ENCODE measurements at places on chromosomes 3 and 15.
A peak's percentile ranks its signal among the peaks of the same experiment; 100 is the strongest.

DNA sequence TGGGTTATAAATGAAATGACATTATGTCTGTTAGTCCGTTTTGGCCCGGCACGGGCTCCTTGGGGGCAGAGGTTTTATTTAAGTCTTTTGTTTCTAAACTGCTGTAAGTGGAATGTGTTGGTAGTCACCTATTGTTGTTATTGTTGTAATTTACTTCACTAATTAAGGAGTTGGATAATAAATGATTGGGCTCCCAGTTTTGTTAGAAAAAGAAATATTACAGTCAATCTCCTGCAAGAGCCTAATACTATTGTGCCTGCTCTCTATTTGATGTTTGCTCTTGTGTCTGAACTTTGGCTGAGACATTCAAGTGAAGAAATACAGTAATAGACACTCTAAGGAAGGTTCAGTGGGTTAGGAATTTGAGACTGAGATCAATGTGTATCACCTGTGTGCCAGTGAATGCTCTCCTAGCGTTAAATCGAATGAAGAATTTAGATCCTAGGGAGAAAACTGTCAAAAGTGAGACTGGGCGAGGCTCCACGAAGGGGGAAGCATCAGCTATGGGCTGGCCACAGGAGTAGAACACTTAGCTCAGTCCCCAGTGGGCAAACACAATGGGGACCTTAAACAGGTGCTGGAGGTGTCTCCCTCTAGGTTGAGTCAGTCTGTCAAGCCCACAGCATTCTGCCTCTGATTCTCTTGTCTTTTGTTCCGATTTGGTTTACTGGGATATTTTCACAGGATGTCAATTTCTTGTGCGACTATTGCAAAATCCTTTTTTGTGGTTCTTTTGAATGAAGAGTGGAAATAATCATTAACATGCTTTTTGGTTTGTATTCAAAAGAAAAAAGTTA lies 1.2 kb downstream of the ROBO2 start:
- DNase-seq = no peak

DNA sequence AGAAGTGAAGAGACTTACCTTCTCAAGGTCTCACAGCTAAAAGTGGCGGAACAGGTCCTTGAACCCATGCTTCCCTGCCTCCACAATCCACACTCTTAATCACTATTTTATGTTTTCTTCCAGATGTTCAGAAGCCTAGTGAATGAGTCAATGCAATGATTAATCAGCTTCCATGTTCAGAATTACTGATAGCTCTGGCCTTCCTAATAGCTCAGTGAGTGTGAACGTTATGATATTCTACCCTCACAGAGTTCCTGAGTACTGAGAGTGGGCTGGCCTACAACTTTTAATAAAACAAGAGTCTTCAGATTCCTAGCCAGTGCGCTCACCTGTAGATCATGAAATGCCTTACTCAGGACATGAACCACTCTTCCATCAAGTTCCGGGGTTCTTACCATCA lies 443.0 kb upstream of the ADAMTS9 start:
- DNase-seq = no peak

DNA sequence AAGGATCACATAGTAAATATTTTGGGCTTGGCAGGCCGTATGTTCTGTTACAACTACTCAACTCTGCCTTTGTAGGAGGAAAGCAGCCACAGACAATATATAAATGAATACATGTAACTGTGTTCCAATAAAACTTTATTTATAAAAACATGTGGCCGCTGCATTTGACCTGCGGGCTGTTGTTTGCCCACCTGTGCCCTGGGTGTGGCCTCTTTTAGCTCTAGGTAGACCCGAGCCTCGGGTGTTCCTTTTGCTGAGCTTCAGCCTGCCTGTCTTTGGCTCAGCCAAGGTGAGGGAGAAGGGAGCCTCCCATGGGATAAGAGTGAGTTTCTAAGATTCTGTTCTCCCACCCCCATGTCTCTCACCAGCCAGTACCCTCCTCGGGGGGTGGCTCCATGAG lies 5.6 kb downstream of the FAM3D start:
- DNase-seq = no peak

- no peak for DNase-seq
These were observed 292.5 kb downstream of the PTPRG start for GRCh38 chr3:61853912-61854311.

DNA sequence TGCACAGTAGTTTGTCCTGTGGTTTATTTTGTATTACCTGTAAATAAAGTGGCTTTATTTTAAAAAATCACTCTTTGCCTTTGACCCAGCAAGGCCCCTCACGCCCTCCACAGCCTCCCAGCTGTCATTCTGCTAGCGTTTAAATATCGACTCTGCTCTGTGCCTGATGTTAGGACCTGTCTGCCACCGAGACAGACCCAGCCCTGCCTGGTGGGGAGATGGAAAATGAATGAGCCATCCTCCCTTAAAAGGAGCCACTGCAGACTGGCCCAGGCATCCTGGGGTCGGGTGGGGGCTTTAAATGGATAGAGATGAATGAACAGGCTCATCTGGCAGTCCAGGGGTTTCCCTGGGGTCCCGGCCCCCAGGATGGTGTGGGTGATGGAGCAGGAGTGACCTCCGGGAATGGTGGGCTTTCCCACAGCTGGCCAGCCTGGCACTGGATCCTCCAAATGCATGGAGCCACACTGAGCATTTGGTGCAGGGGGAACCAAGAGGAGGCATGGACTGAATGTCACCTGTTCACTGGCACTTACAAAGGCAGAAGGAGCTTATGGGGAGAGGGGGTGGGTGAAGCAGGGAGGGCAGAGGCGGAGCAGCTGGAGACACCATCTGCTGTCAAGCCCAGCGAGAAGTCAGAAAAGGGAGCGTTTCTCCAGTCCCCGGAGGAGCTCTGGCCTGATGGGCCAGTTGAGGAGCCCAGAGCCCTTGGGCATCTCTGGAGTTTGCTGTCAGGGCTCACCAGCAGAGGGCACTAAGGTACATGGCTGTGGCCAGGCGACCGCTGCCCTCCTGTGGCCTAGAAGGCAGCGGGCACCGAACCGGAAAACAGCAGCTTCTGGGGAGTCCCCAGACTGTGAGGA lies 11.9 kb downstream of the GRM2 start:
- peak; percentile 70 for DNase-seq

- DNase-seq = no peak
These were observed 26.7 kb downstream of the SIDT1 start for GRCh38 chr3:113559009-113559408.

DNA sequence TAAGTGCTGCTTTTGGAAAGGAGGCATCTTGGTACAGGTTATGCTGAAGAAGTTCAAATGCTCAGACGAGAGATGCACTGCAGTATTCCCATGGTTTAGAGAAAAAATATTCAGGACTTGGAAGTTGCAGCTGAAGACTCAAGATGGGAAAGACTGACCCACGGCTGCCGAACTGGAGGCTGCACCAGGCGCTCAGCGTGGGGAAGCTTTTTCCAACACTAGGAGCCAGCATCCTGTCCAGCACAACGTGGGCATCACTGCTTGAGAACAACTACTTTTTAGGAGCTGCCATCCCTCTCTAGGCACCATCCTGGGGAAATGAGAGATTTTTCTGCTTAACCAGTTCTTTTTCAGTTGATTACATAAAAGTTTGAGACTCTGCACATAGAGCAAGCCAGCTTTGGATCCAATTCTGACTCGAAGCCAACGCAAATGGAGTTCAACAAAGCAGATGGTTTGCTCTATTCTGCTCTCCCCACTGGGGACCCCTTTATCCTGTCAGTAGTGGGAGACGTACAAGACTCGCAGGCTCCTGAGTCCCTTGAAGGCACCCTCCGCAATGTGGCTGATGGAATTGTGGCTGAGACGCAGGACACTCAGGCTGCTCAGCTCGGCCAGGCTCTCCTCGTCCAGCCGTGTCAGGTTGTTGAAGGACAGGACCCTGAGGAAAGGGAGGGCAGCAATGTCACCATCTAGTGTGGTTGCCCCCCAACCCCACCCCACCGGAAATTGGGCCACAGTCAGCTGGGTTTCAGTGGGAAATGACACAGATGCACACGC lies 93.8 kb downstream of the LRIG1 start:
- no peak for DNase-seq

DNA sequence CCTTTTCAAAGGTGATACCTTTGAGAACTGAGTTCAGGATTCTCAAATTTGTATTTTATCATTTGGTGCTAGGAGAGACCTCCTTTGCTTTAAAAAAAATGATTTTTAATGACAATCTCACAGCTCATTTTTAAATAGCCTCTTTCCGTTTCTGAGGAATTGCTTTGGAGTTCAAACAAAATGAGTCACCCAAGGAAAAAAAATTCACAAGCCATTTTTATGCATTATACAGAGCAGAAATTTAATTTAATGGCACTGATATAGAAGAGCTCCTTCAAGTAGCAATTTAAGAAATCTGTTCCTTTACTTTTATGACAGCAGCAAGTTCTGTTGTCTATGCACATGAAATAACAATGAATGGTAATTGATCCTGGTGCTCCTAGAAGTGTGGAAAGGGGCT lies 337.9 kb upstream of the KCNMB2 start:
- DNase-seq = no peak

DNA sequence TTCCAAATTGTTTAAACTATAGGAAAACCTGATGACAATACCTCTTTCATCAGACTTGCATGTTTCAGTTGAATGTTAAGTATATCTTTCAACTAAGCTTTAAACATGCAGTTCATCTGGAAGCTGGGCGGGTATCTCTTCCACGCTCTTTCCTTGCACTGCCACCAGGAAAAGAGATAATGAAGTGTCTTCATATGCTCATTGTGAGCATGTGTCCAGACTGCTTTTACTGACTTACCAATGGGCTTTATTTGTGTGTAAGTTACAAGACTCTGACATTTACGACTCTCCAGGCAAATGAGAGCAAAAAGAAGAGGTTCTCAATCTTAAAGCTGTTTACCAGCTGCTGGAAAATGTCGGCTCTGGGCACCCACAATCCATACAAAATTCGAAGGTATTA lies 52.8 kb downstream of the TMEM212 start:
- no peak for DNase-seq

DNA sequence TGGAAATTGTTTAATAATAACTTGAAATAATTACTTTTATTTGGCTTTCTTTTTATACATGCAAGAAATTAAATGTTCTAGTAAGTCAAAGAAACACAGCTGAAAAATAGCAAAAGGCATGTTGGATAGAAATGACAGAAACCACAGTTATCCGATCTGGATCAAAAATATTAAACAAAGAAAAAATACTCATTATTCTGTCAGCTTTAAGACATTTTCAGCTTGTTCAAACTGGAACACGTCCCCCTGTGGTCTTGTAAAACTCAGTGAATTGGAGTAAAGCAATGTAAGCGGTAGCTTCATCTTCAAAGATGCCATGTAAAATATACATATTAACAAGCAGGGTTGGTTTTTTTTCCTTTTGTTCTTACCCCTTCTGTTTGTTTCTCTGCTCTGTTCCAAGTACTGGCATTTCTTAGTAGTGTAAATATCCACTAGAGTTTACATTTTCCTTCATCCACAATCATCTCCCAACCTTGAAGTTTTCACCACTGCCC lies 223.4 kb downstream of the IGSF11 start:
- no peak for DNase-seq

DNA sequence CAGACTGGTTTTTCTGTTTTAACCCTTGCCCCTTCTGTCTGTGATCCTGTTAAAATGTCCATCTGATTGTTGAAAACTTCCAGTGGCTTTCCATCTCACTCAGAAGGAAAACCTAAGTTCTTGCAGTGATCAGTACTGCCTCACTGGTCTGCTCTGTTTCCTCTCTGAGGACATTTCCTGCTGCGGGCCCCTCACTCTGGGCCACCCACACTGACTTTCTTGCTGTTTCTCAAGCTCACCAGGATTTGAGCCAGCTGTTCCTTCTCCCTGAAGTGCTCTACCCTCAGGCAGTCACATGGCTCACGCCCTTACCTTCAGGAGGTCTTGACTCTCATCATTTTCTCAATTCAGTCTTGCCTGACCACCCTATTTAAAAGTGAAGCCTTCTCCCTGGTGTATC lies 1.8 kb downstream of the GRK7 start:
- no peak for DNase-seq

GRCh38 chr15:67082007-67082536 lies 16.7 kb downstream of the SMAD3 start:
- DNase-seq = no peak

GRCh38 chr3:189108067-189108466 lies 63.7 kb upstream of the TPRG1 start:
- DNase-seq = peak; percentile 52

GRCh38 chr3:77039606-77040171 lies at the start of gene ROBO2:
ROBO2 (plus strand) TSS chr3:77040099; CDS start chr3:77040786, 687 bp downstream.
- peak; percentile 71 for DNase-seq

DNA sequence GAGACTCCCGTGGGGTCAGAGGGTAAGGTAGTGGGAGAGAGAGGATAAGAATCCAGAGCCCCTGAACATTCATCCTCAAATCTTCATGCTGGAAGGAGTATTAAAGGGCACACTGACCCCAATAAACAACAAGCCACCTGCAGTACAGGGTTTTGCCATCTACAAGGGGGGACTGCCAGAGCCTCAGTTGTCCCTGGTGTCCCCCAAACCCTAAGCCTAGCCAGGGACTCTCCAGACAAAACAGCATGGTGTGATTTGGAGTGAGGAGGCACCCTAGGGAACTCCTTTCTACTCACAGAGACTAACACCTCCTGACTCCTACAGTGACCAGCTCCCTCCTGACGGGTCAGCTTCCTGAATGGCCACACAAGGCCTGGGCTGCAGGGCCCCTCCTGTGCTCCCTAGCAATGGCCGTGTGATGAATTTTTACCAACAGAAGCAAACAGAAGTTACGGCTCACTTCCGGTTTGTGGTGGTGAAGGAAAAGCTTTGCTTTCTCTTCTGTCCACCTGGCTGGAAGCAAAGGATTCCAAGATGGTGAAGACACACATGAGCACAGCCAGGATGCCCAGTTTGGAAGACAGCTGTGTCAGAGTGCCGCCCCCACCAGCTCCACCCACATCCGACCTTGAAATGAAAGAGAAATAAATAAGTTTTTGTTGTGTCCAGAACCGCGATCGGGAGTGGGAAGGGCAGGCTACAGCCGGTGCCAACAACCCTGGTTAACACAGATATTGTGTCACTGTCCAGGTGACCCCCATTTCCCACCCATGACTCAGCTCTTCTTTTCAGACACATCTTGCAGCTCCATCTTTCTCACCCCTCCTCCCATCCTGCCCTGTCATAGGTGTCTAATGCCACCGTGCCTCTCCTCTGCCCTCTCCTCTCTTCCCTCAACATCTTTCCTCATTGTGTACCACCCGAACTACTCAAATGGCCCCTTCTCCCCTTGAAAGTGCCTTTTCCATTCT lies 69.6 kb upstream of the ATP13A3 start:
- no peak for DNase-seq

GRCh38 chr3:65785065-65785645 lies 253.6 kb downstream of the MAGI1 start:
- DNase-seq = peak; percentile 63

- DNase-seq = peak; percentile 92
These were observed at the start of gene HIGD1A for GRCh38 chr3:42804106-42804830. HIGD1A (minus strand) TSS chr3:42804490; CDS start chr3:42794253, 10,237 bp downstream.

DNA sequence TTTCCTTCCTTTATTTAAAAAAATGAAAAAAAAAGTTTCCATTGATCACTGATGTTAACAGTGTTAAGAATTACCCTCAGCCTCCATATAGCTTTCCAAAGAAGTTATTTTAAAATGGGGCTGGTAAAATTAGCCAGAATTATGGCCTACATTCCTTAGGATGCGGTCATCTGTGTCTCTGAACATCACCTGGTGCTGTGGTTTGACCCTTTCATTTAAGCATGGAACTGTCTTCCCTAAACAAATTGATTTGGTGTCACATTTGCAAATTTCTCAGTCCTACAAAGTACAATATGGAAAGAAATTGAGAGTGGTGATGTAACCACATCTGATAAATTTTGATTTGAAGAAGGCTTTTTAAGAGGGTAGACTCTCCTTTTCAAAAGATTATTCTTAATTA lies 40.3 kb upstream of the ZPLD1 start:
- DNase-seq = no peak
